Ovary (tissue), 10 donors: ENCODE measurements at places on chromosomes 5 and 9. TPM values are rescaled to one million over a fixed set of nuclear protein-coding genes. Genes with fewer than 3 reads are reported as not detected.
A peak's percentile ranks its signal among the peaks of the same experiment; 100 is the strongest.

DNA sequence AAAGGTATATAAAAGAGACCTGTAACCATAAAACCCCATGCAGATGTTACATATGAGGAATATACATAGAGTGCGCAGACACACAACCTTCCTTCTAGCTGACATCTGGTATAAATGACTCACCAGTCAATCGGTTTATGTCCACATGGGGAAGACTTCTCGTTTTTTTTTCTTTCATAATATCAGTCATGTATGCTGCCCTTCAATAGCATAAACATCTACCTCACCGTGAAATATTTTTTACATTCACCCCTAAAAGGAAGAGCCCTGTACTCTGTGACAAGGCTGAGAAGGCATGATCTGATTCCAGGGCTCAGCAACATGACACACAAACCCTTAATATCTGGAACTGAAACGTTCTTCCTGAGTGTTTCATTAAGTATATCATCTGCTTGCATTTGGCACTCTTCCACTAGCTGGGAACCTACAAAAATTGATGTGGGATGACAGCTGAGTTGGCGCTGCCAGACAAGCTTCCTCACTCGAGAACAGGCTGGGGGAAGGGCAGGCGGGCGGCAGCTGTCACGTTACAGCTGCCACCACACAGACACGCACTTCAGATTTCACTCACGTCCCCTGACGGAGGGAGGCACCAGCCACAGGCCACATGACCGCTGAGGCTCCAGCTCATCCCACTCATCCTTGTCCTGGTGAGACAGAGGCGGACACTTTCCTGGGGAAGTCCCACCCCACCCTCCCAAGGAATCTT lies 74.2 kb downstream of the SHB start:
- no peaks in the 10 kb centered on the region for H3K36me3 ChIP-seq
- no peaks in the 10 kb centered on the region for H3K27me3 ChIP-seq
- no peak overlapping the region for H3K4me3 ChIP-seq
- peaks cover 3% of the 10 kb centered on the region for H3K4me1 ChIP-seq
- no peak for DNase-seq

DNA sequence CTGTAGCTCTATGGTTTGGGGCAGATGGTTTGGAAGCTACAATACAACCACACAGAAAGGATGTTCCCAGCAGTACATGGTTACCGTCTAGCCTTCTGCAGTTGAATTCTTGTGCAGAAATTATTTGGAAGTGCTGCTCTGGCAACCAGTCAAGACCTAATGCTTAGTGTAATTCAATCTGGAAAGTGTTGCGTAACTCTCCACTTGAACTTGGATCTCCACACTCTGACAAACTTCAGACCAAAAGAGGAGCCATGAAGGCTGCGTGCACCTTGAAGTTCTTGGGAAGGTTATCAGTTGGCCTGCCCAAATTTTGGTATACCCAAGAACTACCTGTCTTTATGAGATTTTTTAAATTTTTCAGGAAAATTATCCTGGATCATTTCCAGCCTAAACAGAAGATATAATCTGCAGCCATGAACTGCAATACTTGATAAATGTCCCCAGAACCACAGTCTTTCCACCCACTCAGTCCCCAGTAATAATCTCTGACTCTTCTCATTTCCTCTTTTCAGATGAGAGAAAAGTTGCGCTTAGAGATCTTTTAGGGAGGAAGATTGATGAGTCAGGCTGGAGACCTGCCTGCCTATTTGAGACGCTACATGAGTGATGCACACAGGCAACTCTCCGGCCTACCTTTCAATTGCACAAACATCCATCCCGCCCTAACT lies 159.9 kb downstream of the FANCC start:
- no peaks in the 10 kb centered on the region for H3K36me3 ChIP-seq
- peak; percentile 67 for DNase-seq
- peaks cover 5% of the 10 kb centered on the region for H3K4me1 ChIP-seq
- H3K4me3 ChIP-seq, result no peak overlapping the region

GRCh38 chr5:127227881-127228280 lies 62.7 kb upstream of the MEGF10 start:
- H3K4me3 ChIP-seq, result no peak overlapping the region
- no peaks in the 10 kb centered on the region for H3K36me3 ChIP-seq
- H3K4me1 ChIP-seq, result peaks cover 3% of the 10 kb centered on the region
- no peak overlapping the region for H3K27ac ChIP-seq
- no peaks in the 10 kb centered on the region for H3K27me3 ChIP-seq
- no peak for DNase-seq

The CD274 gene
- polyA plus RNA-seq, result 0.57 TPM

GRCh38 chr5:43675357-43675756 lies 72.4 kb downstream of the NNT start:
- no peaks in the 10 kb centered on the region for H3K4me1 ChIP-seq
- H3K36me3 ChIP-seq, result no peaks in the 10 kb centered on the region
- no peaks in the 10 kb centered on the region for H3K27me3 ChIP-seq
- no peak overlapping the region for H3K27ac ChIP-seq
- DNase-seq, result no peak
